ENCODE measurements at places on chromosomes 16 and 17. TPM values are rescaled to one million over a fixed set of nuclear protein-coding genes. Genes with fewer than 3 reads are reported as not detected.

The ARSG gene
- 7.0 TPM for total RNA-seq

The EVPLL gene
- not detected for total RNA-seq

The CALB2 gene
- not detected for total RNA-seq

The CSF3 gene
- total RNA-seq: 2.9 TPM

The KRTAP16-1 gene
- total RNA-seq: not detected

The NOTUM gene
- total RNA-seq: not detected

The TIMP2 gene
- 280 TPM for total RNA-seq

The SLC5A2 gene
- not detected for total RNA-seq

The FBXW10B gene
- 2.5 TPM for total RNA-seq

The LGALS9B gene
- total RNA-seq: not detected

The DNAI2 gene
- not detected for total RNA-seq

The CHP2 gene
- total RNA-seq: not detected

The CDYL2 gene
- 71.3 TPM for total RNA-seq

The NAGS gene
- total RNA-seq: 6.1 TPM

The RAP1GAP2 gene
- 3.1 TPM for total RNA-seq

The CRHR1 gene
- total RNA-seq: not detected

The C17orf78 gene
- not detected for total RNA-seq

The SPNS2 gene
- 77.3 TPM for total RNA-seq

The AIPL1 gene
- not detected for total RNA-seq

The SPNS1 gene
- total RNA-seq: 63.7 TPM

The CRYM gene
- total RNA-seq: not detected

The CACNG3 gene
- not detected for total RNA-seq

The CASKIN2 gene
- total RNA-seq: 34.6 TPM

The HOXB4 gene
- 13.1 TPM for total RNA-seq

The KCNH4 gene
- 0.11 TPM for total RNA-seq

The GPR179 gene
- not detected for total RNA-seq

The SHBG gene
- not detected for total RNA-seq

The SOX9 gene
- total RNA-seq: not detected
